RKO (cell line): ENCODE measurements at places on chromosomes 2 and 18.

- DNase-seq, result no peak
Observed at GRCh38 chr2:134433979-134434378, 180.1 kb downstream of the MGAT5 start.

GRCh38 chr2:200450288-200450687 is 59.6 kb downstream of the KCTD18 start:
- DNase-seq, result no peak

DNA sequence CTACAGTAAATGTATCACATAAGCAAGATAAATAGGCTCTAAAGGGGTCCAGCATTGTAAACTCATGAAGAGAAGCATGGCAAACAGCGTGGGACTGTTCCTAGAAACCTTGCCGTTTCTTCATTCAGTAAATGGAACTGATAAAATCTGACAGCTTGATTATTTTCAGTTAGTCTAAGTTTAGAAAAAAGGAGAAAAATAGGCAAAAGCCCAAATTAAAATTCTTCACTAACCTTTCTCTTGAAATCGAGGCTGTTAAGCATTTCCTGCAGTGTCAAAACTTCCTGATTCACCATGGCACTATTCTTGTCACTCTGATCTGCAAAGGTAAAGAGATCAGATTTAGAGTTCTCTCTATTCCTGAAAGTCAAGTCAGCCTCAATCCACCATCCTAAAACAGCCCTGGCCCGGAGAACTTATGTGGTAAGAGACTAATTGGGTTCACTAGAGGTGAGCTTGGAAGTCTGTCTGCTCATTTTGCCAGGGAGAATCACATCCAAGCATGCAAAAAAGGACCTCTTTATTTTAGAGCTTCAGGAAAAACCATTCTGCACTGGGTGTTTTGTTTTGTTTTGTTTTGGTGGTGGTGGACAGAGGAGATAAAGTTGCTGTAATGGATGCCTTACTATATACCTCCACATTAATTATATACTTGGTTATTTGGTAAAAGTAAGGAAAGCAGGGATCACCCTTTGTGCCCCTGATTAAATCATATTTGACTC is 52.4 kb upstream of the STAT1 start:
- DNase-seq, result no peak

DNA sequence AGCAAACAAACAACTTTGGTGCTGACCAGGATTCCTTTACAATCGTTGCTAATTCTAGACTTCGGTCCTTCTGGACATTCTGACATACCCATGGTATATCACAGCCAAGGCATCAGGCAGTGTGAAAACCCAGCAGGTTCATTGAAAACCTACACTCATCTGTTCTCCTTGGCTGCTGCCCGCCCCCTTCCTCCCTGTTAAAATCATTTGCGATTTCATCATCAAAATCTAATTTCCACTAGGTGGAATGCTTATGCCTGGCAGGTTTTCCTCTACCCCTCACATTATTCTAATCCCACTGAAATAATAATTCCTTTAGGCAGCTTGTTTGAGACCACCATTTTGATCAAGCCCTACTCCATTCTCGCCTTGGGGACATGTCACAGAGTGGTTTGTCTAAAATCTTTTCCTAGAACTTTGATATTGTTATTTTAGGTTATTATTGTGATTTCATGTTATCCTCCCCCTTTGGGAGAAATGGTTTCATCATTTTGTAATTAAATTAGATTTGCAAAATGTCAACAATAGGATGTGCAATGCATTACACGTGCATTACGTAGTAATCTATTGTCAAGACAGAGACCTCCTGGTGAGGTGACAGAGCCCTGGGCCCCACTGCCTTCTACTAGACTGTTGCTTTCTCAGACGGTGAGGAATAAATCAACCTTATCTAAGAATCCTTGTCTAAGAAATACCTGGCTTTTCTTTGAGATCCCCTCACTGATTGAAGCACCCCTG is 31.0 kb upstream of the ASPRV1 start:
- DNase-seq, result no peak

- DNase-seq, result no peak
Observed at GRCh38 chr2:11515490-11515981, 18.3 kb upstream of the GREB1 start.

DNA sequence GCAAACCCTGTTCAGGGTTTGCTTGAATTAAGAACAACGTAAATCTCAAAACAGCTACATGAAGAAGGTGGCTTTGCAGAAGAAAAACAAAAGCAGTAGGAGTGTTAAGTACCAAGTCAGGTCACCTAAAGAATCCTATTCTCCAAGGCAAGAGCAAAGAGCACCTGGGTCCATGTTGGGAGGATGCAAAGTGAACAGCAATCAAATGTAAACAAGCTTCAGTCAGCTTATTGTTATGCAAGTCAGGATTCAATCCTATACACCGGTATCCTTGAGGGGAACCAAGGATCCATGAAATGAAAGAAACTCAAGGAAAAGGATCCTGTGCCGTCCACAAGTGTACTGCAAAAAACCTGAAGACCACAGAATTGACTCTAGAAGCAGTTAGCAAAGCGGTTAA is 261.0 kb upstream of the DDX18 start:
- no peak for DNase-seq

DNA sequence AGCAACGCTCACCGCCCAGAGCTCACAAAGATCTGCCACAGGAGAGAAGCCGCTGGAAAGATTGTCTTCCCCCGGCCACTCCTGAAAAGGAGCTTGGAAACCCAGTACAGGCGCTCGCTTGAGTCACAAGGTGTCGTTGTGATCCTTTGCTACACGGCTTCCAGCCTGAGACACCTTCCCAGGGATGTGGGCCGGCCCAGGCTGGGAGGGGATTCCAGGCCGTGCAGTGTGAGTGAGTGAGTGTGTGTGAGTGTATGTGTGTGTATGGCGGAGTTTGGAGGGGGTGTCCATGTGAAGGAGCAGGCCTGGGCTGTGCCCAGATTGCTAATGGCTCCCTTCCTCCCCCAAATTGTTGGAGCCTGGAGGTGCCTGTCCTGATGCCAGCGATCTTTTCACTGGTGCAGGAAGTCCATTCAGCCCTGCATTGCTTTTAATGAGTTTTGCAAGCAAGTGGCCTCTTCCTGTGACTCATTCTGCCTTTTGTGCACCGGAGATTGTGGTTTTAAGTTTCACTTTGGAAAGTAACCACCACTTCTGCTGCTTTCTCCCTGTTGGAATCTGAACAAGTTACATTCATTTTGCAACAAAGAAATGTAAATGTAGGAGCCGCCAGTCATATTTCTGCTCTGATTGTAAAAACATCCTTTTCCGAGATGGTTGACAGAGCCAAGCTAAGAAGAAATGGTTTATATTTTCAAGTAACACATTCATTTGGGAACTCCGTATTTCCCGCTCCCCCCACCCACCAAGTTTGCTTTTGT is 83.7 kb downstream of the LPIN1 start:
- DNase-seq, result peak; percentile 96

- no peak for DNase-seq
Observed at GRCh38 chr18:80254971-80255500, 7.7 kb upstream of the PARD6G start.

DNA sequence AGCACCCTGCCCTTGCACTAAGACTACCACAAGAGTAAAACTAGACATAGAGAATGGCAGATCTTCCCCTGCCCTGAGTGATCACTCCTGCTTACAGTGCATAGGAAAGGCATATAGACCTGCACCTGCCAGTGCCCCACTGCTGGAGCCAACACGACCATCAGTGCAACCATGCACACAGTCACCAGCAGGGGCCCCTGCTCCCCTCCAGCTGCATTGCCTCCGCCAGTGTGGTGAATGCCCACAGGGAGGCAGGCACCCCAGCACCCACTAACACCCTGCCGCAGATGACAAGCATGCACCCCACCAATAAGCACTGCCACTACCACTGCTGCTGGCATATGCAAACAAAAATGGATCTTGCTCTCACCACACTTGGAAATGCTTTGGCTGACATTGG is 478.8 kb downstream of the ADCYAP1 start:
- no peak for DNase-seq

- DNase-seq, result no peak
Observed at GRCh38 chr2:20146401-20146800, 78.5 kb downstream of the SDC1 start.

GRCh38 chr2:144550911-144551310 is 31.0 kb upstream of the ZEB2 start:
- DNase-seq, result peak; percentile 1

GRCh38 chr2:231409776-231410175 is 14.3 kb downstream of the B3GNT7 start:
- DNase-seq, result no peak

DNA sequence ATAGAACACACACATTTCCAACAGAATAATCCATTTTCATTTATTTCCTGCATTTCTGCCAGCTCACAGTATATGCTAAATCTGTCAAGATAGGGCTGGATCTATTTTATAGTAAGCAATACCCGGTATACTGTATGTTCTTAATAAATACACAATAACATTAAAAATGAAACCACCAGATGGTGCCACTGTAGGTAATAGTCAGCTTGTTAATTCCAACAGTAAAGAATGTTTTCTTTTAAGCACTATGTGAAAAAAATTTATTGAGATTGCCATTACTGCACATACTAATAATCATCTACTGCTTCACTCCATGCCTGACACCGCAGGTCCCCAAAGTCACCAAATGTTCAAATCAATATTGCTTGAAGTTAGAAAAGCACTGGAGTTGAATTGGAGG is 131.5 kb upstream of the PGAP1 start:
- no peak for DNase-seq

- peak; percentile 18 for DNase-seq
Observed at GRCh38 chr2:172928756-172929155, 146.9 kb upstream of the MAP3K20 start.

- DNase-seq, result no peak
Observed at GRCh38 chr18:22412176-22412911, 5.4 kb downstream of the CTAGE1 start.

- DNase-seq, result no peak
Observed at GRCh38 chr2:30150786-30151185, 4.0 kb downstream of the YPEL5 start.

- DNase-seq, result no peak
Observed at GRCh38 chr2:235850289-235850688, 317.9 kb downstream of the GBX2 start.

GRCh38 chr2:207768168-207768865 is 1.4 kb downstream of the FZD5 start:
- DNase-seq, result peak; percentile 65

GRCh38 chr2:59000796-59001195 is 759.7 kb upstream of the FANCL start:
- no peak for DNase-seq

DNA sequence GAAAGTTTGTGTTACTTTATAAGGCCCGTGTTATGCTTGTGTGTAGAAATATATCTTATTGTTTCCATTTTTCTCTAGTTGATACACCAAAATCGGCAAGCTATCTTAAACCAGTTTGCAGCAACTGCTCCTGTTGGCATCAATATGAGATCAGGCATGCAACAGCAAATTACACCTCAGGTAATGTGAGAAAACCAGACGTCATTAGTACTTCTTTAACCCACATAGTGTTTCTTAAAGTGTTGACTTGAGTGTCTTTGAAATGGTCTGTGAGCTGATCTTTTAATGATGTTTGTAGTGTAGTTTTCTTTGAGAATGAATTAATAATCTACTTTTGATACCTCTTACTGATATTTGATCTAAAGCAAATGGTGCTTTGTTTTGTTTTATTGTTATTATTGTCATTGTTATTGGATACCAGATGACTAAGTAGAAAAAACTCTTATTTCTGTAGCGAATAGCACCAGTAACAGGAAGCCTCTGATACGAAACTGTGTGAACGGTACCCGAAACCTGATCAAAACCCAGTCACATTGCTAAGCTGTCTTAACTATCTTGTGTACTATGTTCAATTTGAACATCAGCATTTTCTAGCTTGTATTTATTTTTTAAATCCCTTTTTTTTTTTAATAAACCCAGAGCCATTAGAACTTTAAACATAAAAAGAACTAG is 53.7 kb downstream of the PTRHD1 start:
- DNase-seq, result no peak

- DNase-seq, result no peak
Observed at GRCh38 chr2:61109291-61109690, 43.6 kb downstream of the SANBR start.

DNA sequence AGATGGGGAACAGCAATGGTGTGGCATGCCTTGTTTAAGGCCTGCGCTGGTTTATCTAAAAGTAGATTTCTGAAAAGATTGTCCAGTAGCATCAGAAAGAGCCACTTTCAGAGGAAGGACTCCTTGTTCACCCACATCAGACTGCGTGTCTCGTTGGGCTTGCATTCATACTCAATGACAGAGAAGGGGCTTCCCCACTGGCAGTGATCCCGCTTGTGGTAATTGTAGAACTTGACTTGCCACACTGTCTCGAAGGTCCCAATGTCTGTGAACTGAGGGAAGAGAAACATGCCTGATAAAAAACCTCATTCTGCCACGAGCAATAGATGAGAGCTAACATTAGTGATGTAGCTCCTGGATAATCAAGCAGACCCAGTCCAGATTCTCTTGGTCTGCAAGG is 26.0 kb downstream of the CNRIP1 start:
- no peak for DNase-seq

DNA sequence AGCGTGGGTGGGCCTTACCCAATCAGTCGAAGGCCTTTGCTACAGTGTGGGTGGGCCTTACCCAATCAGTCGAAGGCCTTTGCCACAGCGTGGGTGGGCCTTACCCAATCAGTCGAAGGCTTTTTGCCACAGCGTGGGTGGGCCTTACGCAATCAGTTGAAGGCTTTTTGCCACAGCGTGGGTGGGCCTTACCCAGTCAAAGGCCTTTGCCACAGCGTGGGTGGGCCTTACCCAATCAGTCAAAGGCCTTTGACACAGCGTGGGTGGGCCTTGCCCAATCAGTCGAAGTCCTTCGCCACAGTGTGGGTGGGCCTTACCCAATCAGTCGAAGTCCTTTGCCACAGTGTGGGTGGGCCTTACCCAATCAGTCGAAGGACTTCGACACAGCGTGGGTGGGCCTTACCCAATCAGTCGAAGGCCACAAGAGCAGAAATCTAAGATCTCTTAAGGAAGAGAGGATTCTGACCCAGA is 16.3 kb upstream of the GAL3ST2 start:
- DNase-seq, result no peak

GRCh38 chr2:206713746-206714145 is 4.5 kb downstream of the DYTN start:
- DNase-seq, result no peak

DNA sequence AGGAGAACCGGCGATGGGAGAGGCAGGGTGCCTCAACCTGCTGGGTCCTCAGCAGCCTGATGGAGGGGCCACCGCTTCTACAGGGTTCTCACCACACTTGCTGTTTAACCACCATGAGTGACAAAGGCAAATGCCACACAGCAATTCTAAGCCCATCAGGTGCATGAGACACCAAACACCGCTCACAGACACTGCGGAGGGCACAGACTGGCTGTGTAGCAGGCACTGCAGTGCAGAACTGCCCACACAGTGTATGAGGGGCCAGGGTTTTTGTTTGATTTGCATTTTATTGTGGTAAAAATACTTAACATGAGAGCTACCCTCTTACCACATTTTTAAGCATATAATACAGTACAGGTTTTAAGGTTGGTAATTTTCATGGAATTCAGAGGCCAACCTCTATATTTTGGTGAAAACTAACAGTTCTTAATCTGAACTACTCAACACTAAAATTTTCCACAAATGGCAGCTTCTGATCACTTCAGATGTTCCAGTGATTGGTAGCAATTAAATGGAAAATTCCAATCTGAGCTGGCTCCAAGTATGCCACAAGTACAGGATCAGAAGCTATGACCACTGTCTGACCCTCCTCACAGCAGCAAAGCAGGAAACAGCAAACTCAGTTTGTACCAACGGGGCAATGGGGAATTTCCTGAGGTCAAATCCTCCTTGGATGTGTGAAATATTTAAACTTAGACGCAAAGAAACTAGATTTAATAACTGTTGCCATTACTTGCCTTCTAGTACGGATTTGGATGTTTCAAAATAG is 67.7 kb downstream of the FAM210A start:
- DNase-seq, result no peak

- DNase-seq, result no peak
Observed at GRCh38 chr2:201016859-201017258, 53.4 kb upstream of the ORC2 start.
